Activated T-cell treated with anti-CD3 and anti-CD28 coated beads for 24 hours (primary cell): ENCODE measurements at places on chromosomes 11 and 22.

GRCh38 chr11:134170177-134170918, 53.4 kb downstream of the NCAPD3 start:
- no peak for DNase-seq

DNA sequence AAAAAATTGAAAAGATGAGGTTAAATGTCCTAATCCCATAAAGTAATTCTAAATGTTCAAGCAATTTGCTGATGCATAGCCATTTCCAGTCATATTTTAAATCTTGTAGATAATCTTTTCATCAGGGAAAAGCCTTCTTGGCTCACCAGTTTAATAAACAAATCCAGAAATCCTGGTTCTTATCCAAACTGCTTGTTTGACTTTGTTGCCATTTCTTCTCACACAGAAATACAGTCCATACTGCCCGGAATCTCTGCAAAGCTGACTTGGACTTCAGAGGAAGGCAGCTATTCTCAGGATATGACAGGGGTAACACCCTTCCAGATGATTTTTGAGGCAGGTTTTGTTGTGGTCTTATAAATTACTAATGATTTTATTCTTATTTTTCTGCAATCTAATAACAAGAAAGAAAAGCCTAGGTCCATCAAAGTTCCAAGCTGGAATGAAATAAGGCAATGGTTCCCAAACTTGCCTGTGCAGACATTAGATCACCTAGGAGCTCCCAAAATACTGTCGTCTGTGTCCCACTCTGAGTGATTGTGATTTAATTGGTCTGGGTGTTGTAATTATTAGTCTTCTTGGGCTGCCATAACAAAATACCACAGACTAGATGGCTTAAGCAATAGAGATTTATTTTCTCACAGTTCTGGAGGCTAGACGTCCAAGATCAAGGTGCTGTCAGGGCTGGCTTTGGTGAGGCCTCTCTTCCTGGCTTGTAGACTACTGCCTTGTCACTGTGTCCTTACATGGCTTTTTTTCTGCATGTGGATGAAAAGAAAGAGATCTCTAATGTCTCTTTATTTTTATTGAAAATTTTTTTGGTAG, 55.1 kb upstream of the RCE1 start:
- no peak for DNase-seq

- no peak for DNase-seq
These were observed 68.1 kb upstream of the PHF21B start for GRCh38 chr22:45077826-45078334.

GRCh38 chr11:82225930-82226329, 507.7 kb downstream of the FAM181B start:
- DNase-seq: no peak

- no peak for DNase-seq
These were observed 13.2 kb upstream of the AMPD3 start for GRCh38 chr11:10441652-10442503.

GRCh38 chr22:43197271-43197941, 10.5 kb upstream of the TTLL12 start:
- DNase-seq: no peak

DNA sequence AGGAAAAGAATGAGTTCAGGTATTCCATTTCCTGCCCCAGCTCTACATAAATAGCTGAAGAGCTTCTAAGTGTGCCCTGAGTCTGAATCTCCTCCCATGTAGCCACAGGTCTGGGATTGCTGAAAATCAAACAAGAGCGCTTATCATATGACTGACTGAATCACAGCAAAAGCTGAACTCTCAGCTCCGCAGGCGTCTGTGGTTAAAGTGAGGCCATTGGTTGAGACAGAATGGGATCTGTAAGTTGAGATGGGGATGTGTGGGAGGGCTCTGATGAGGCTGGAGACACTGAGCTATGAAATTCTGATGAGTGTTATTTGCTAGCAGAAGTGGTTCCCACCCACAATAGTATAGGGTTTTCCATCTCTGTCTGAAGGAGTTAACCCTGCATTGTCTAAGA, 637.0 kb downstream of the OPCML start:
- DNase-seq: no peak

GRCh38 chr11:118744046-118744445, 46.9 kb downstream of the DDX6 start:
- no peak for DNase-seq

DNA sequence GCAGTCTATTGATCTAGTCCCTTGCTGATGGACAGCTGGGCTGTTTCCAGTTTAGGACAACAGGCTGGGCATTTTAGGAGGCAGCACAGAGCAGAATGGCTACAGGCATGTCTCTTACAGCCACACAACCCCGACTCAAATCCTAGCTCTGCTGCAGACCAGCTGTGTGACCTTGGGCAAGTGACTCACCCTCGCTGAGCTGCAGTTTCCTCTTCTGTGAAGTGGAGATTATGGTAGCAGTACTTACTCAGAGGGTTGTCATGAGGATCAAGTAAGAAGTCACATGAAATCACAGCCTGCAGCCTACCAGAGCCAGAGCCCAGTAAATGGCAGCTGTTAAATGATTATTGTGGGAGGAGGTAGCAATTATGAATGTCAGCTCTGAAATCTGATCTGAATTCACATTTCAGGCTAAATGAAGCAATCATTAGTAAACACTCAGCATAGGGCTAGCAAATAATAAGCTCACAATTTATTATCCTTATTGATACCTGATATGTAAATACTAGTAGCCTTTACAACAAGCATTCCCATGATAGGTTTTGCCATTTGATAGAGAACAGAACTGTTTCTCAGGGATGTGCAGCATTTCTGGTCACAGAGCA, 58.9 kb downstream of the MYEOV start:
- peak; percentile 51 for DNase-seq

DNA sequence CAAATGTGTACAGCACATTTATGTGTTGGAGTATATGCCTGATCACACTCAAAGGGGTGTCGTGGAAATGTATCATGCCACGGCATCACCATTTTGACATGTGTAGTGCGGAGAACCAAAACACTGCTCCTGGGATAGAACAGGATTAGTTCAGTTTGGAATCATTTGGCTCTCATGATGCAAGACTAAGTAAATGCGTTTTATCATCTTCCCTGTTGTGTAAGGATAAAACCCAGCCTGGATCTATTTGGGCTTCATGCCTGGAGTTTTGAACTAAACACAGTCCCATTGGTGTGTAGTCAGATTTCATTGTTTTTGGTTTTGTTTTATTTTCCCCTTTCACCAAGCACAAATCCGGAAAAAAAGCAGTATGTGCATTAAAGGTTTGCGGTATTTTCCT, 574.3 kb downstream of the NTM start:
- DNase-seq: no peak

DNA sequence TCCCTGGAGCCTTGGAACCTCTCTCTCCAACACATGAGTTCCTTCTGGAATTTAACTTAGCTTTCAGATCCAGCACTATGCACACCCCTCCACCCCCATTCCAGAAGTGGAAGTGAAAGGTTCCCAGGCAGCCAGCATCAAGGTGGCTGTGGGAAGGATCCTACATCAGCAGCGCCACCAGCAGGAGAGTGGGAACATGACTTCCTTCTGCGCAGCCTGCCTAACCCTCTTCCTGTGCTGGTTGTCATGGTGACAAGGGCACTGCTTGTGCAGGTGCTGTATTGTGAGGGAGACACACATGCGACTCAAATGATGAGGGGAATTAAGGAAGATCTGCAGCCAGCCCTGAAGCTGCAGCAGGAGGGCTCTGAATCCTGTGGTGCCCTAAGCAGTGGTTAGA, 904.5 kb upstream of the API5 start:
- DNase-seq: no peak

GRCh38 chr11:20283475-20283874, 80.0 kb upstream of the HTATIP2 start:
- no peak for DNase-seq

- no peak for DNase-seq
These were observed 30.7 kb downstream of the SERPINH1 start for GRCh38 chr11:75592715-75593114.

DNA sequence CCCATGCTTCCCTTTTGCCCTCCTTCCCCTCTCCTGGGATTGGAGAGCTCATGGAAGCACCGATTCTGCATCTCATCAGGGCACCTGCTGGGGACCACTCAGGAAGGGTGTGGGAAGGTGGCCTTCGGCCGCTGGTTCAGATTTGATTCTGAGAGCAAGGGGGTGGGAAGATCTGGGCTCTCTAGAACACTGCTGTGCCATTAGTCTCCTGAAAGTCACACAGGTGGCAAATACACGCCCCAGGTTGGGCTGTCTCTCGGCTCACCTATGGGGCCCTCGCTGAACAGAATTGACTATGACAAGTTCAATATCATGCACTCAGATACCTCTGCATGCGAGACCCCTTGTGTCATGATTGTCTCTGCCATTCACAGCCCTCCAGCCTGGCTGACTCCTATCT, 12.8 kb upstream of the APOBEC3A start:
- no peak for DNase-seq

- DNase-seq: no peak
These were observed 13.5 kb downstream of the PCSK7 start for GRCh38 chr11:117218133-117218915.

- no peak for DNase-seq
These were observed 9.4 kb downstream of the CCDC188 start for GRCh38 chr22:20141186-20142077.

GRCh38 chr22:40838486-40838885, 18.0 kb downstream of the ST13 start:
- no peak for DNase-seq

- DNase-seq: no peak
These were observed 3.7 kb upstream of the CARNS1 start for GRCh38 chr11:67411785-67412152.

DNA sequence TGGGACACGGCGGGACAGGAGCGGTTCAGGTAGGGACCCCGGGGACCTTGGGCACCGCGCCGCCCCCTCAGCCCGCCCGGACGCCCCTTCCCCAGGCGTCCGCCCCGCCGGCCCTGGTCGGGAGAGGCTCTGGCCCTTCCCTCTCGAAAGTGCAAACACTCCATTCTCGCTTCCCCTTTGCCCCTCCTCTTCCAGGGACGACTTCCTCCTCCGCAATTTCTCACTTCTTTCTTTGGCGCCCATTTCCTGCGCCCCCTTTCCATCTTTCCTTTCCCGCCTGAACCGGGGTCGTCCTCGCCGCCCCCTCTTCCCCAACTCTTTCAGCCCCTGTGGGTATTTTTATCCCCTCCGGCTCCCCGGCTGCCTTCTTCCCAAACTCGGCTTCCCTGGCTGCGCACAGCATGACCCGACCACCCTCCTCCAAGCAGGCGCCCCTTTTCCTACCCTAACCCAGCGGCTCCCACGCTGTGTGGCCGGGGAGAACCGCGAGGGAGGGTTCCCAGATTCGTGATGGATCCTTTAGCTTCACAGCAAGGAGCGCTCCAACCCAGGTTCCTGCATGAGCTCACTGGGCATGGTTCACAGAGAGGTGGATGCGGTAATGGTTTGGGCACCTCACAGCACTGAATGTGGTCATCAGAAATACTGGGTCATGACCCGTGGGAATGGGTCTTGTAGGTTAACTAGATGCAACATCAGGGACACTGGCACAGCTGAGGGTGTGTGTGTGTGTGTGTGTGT, 689 bp downstream of the RAB39A start:
- DNase-seq: no peak

- DNase-seq: peak; percentile 55
These were observed 21.4 kb upstream of the PANX2 start for GRCh38 chr22:50148991-50149721.

DNA sequence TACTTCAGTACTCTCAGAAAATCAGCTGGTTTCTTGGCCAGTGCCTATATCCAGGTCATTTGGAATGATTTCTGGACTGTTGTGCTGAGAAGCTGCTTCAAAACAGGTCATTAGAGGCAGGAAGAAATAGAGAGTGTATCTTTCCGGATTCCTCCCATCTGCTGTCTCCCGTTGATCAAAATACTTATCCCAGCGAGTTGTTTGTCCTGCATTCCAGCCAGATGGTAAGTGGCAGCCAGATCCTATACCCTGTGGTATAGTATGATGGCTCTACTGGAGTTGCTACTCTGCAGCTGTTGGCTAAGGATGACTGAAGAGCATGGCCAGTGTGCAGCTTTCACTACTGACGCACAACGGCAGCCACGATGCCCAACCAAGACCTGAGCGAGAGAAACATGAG, 560.9 kb upstream of the ANO5 start:
- DNase-seq: no peak

- peak; percentile 13 for DNase-seq
These were observed 4.0 kb downstream of the NAP1L4 start for GRCh38 chr11:2987881-2988861.

DNA sequence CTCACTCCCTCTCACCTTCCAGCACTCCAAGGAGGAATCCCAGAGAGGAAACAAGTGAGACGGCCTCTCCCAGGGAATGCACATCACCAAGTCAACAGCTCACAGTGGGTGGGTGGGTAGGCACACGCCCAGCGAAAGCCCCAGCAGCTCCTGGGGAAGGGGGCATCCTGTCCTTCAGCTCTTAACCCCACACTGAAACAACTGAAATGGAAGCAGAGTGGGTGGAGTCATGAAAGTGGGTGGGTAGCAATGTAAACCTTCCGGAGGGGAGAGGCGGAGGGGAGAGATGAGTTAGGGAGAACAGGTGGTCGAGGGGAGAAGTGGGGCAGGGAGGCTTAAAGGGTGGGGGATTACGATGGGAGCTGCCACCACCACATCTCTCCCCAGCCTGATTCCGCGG, 5.4 kb downstream of the MCHR1 start:
- DNase-seq: no peak

DNA sequence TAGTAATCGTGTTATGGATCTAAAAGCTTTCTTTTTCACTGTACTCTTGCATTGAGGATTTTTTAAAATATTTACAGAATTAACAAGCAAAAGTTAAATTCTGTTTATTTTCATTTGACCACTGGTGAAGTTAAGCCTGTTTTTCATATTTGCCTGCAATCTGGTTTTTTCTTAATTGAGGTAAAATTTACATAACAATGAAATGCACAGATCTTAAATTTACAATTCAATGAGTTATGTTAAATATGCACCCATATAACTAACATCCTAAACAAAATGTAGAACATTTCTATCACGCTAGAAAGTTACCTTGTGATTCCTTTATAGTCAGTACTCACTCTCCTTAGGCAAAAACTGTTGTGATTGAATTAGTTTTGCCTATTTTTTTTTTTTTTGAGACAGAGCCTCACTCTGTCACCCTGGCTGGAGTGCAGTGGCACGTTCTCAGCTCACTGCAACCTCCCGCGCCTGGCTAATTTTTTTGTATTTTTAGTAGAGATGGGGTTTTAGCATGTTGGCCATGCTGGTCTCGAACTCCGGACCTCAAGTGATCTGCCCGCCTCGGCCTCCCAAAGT, 54.5 kb upstream of the WEE1 start:
- DNase-seq: no peak

GRCh38 chr11:19187833-19188258, 13.9 kb downstream of the CSRP3 start:
- no peak for DNase-seq
